Adrenal gland (tissue), 19 donors: ENCODE measurements at places on chromosomes 7 and 10. TPM values are rescaled to one million over a fixed set of nuclear protein-coding genes. Genes with fewer than 3 reads are reported as not detected.

DNA sequence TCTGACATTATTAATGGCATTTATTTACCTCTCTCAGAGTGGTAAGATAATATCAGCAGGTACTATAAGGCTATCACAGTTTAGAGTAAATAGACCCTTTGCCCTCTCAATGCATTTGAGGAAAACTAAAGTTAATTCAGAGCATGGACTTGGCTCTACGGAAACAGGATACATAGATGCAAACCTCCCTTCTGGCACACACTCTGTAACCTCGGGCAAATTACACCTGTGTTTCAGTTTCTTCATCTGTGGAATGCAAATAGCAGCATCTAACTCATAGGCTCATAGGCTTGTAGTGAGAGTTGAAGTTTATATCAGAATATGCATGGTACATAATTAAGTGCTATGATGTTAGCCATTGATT, 5.6 kb downstream of the RAPGEF5 start:
- DNase-seq: no peak
- no peak overlapping the region for H3K4me3 ChIP-seq
- H3K36me3 ChIP-seq: no peaks in the 10 kb centered on the region
- peaks cover 19% of the 10 kb centered on the region for H3K4me1 ChIP-seq
- H3K27ac ChIP-seq: no peak overlapping the region
- peaks cover 14% of the 10 kb centered on the region for H3K27me3 ChIP-seq

DNA sequence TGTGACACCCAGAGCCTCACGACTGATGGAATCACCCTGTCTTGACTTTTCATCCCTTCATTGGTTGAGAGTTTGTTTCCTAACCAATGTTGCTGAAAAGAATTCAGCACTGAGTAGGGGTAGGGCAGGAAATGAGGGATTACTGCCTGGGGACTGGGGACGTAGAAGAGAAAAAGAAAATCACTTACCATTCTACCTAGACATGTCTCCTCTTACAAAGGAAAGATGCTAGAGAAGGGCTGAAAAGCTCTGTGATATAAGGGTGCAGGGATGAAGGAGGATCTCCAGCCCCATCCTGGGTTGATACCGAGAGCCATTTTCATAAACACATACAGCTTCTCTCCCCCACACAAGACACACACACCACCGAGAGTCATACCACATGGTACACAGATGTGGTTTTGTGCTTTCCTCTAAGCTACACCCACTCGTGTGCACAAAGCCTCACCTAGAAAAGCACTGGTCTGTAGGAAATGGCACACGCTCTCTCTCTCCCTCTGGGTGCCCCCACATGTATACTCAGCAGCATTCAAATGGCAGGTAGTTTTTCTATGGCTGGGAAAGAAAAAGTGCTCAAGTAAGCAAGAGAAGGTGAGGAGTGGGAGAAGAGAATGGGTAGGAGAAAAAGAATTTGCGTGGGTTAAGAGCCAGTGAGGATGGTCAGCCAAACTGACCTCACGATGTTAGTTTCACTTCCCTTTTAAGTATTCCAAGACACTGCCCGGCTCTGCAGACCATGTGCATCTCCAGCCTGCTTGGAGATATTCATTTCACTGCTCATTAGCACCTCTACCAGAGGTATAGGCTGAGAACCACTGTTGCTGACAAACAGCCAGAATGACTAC, 85.8 kb downstream of the CALD1 start:
- H3K27ac ChIP-seq: no peak overlapping the region
- H3K36me3 ChIP-seq: no peaks in the 10 kb centered on the region
- no peaks in the 10 kb centered on the region for H3K4me1 ChIP-seq
- no peaks in the 10 kb centered on the region for H3K27me3 ChIP-seq

METTL27 gene
- 1.3 TPM for total RNA-seq

RET gene
- total RNA-seq: 3.4 TPM

ADIRF gene
- 3.3 TPM for total RNA-seq

- H3K36me3 ChIP-seq: no peaks in the 10 kb centered on the region
- no peaks in the 10 kb centered on the region for H3K4me1 ChIP-seq
- H3K27ac ChIP-seq: no peak overlapping the region
These were observed 757.0 kb upstream of the GALNT17 start for GRCh38 chr7:70374772-70375533.
